ENCODE measurements at places on chromosomes 3 and 15. TPM values are rescaled to one million over a fixed set of nuclear protein-coding genes. Genes with fewer than 3 reads are reported as not detected.

Gene CNTN3
- 5.0 TPM for total RNA-seq

Gene USP50
- 1.9 TPM for total RNA-seq

Gene CAMKV
- total RNA-seq = not detected

Gene CIB2
- total RNA-seq = 7.5 TPM

Gene BCL2A1
- total RNA-seq = 0.83 TPM

Gene NAALADL2
- total RNA-seq = 9.7 TPM

Gene NBEAL2
- total RNA-seq = 28.3 TPM

Gene CRYBG3
- 68.4 TPM for total RNA-seq

Gene ANKDD1A
- 5.8 TPM for total RNA-seq

Gene ATRIP
- 13.9 TPM for total RNA-seq

Gene LMAN1L
- total RNA-seq = not detected

Gene DTX3L
- 29.8 TPM for total RNA-seq

Gene SLC15A2
- total RNA-seq = 3.5 TPM

Gene SAXO2
- total RNA-seq = 2.4 TPM

Gene ECE2
- total RNA-seq = not detected

Gene COLQ
- total RNA-seq = 3.1 TPM

Gene RLBP1
- total RNA-seq = not detected

Gene HCLS1
- 42.5 TPM for total RNA-seq

Gene SRP14
- total RNA-seq = 450 TPM

Gene AQR
- 27.9 TPM for total RNA-seq

Gene SCN11A
- 0.13 TPM for total RNA-seq

Gene MESP2
- total RNA-seq = not detected

Gene RBPMS2
- 3.5 TPM for total RNA-seq

Gene GOLGA8M
- 7.9 TPM for total RNA-seq

Gene MOBP
- total RNA-seq = not detected

Gene C2CD4A
- not detected for total RNA-seq

Gene PLS1
- 14.8 TPM for total RNA-seq

Gene KIF9
- total RNA-seq = 14.8 TPM

Gene ATP8B4
- total RNA-seq = 7.4 TPM

Gene SLC33A1
- total RNA-seq = 94.1 TPM

Gene LIPC
- total RNA-seq = 0.81 TPM

Gene NUP210
- total RNA-seq = 9.8 TPM

Gene SENP5
- 37.4 TPM for total RNA-seq

Gene AGBL1
- not detected for total RNA-seq

Gene HGD
- total RNA-seq = 50.8 TPM

Gene GAP43
- total RNA-seq = not detected

Gene ROBO2
- 0.56 TPM for total RNA-seq

Gene PRICKLE2
- 45.5 TPM for total RNA-seq

Gene TIMP4
- total RNA-seq = 35.3 TPM

Gene SPINT1
- total RNA-seq = 91.5 TPM

Gene AGTR1
- 28.2 TPM for total RNA-seq

Gene FSTL1
- total RNA-seq = 211 TPM

Gene GOLGA6D
- total RNA-seq = not detected

Gene ANKUB1
- not detected for total RNA-seq

Gene FETUB
- total RNA-seq = not detected

Gene SSUH2
- total RNA-seq = 0.42 TPM

Gene IL17RD
- total RNA-seq = 0.59 TPM

Gene UTS2B
- total RNA-seq = 0.27 TPM

Gene ZNF501
- 4.2 TPM for total RNA-seq

Gene NDN
- total RNA-seq = 45.0 TPM

Gene BFSP2
- total RNA-seq = not detected

Gene B4GALT4
- 23.5 TPM for total RNA-seq

Gene C15orf62
- 0.13 TPM for total RNA-seq

Gene ITGA11
- 6.1 TPM for total RNA-seq

Gene CCNL1
- total RNA-seq = 142 TPM

Gene ACP3
- 8.0 TPM for total RNA-seq

Data from thyroid gland (tissue), 4 donors.